ENCODE measurements at places on chromosomes 16 and 17.
A peak's percentile ranks its signal among the peaks of the same experiment; 100 is the strongest.

DNA sequence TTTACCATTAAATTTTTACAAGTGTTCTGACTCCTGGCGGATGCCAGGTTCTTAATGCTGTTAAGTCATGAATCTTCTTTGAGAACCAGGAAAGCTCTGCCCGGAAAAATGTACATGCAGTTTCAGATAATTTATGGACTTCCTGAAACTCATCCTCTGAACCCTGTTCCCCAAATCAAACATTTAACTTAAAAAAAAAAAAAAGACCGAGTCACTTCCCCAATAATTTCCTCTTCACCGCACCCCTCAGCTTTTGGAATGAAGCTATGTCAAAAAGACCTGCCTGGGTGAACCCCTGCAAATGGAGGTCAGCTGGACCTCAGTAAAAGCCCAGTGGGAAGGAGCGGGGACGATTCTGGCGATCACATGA lies 15.0 kb downstream of the ZNF232 start:
- no peak for DNase-seq

GRCh38 chr17:80471922-80472321 lies 4.5 kb downstream of the NPTX1 start:
- no peak for DNase-seq

DNA sequence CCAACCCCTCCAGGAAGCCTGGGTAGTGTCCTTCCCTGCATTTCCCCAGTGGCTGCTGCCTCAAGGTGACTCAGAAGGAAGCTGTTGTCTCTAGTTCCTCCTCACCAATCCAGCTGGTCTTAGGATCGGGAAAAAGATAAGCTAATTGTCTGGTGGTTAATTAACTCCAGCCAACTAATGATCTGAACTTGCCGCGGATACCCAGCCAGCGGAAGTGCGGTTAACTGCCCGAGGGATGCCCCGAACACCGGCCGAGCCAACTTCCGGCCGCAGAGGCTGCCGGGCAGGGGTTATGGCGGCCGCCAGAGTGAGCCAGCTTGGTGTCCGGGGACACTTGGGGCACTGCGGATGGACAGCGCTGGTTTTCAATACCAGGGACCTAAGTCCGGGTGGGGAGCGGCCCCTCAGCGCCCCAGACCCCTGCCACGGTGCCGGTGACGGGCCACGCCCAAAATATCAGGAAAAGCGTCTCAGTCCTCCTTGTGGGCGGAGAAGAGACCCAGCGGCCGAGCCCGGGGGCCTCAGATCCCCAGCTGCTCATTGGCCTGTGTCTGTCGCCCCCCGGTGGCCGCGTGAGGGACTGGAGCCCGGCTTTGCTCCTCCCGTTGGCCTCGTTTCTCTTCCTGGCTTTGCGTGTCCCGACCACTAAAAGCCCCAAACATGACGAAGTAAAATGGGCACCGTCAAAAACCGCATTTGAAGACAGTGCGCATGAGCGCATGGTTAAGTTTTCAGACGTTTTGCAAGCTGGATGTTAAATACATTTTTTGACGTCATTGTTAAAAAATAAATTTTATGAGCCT lies 10.2 kb upstream of the PRSS22 start:
- peak; percentile 95 for DNase-seq

DNA sequence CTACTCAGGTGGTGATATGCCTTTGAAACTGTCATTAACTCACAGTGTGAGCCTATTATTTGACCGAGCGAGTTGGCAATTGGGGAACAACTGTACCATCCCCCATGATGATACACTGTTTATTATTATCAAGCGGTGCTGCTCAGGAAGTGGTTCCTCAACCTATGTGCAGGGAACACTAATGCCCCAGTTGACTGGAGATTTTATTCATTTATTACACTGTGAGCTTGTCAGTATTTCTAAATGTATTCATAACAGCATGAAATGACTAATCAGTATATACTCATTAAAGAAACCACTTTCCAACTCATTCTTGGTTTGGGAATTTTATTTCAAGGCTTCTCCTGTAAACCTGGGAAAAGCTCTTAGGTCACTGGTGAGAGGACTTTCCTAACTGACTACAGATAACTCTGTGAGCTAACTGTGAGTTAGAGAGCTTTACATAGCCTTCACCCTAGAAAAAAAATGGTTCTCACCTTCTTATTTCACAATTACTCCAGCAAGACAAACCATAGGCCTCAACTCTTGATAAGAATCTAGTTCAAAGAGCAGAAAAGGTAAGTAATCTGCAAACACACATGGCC lies 42.4 kb downstream of the NXPH3 start:
- no peak for DNase-seq

GRCh38 chr17:19447085-19447583 lies 36.1 kb downstream of the RNF112 start:
- peak; percentile 86 for DNase-seq
